ENCODE measurements at places on chromosomes 3 and 15. TPM values are rescaled to one million over a fixed set of nuclear protein-coding genes. Genes with fewer than 3 reads are reported as not detected.

Gene SCN5A
- 0.38 TPM for polyA plus RNA-seq

Gene TMEM212
- polyA plus RNA-seq = not detected

Gene CPNE4
- polyA plus RNA-seq = 2.2 TPM

Gene HYPK
- 31.6 TPM for polyA plus RNA-seq

Gene CDHR4
- 5.0 TPM for polyA plus RNA-seq

Gene TM2D3
- polyA plus RNA-seq = 26.8 TPM

Gene CD200R1L
- not detected for polyA plus RNA-seq

Gene TRPM1
- not detected for polyA plus RNA-seq

Gene DNAH12
- not detected for polyA plus RNA-seq

Gene MDFIC2
- not detected for polyA plus RNA-seq

Gene RGMA
- 13.4 TPM for polyA plus RNA-seq

Gene ZSCAN29
- 5.0 TPM for polyA plus RNA-seq

Gene TGM4
- not detected for polyA plus RNA-seq

Gene SNX22
- polyA plus RNA-seq = 0.90 TPM

Data from aorta (tissue), 5 donors.